ENCODE measurements at places on chromosomes 11 and 22.

GRCh38 chr22:37260901-37261336 lies 16.9 kb upstream of the RAC2 start:
- DNase-seq: peak; percentile 61

GRCh38 chr11:66136752-66137123 lies 66.7 kb downstream of the PACS1 start:
- DNase-seq: no peak

DNA sequence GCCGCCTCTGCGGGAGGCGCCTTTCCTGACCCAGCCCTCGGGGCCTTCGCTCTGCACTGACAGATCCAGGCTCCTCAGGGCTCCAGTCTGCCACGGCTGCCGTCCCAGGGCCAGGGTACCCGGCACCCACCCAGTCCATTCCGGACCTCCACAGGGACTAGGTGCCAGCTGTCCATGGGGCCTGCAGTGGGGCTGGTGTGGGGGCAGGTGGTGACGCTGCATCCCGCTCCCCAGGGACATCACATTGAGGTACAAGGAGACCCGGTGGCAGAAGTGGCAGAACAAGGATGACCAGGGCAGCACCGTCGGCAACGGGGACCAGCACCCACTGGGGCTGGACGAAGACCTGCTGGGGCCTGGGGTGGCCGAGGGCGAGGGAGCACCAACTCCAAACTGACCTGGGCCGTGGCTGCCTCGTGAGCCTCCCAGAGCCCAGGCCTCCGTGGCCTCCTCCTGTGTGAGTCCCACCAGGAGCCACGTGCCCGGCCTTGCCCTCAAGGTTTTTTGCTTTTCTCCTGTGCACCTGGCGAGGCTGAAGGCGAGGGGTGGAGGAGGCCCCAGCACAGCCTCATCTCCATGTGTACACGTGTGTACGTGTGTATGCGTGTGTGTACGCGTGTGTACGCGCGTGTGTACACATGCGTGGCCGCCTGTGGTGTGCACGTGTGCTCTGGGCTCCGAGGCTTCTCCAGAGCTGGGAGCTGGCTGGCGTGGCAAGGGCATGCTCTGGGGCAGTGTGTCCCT lies 16.7 kb downstream of the RNH1 start:
- peak; percentile 19 for DNase-seq

DNA sequence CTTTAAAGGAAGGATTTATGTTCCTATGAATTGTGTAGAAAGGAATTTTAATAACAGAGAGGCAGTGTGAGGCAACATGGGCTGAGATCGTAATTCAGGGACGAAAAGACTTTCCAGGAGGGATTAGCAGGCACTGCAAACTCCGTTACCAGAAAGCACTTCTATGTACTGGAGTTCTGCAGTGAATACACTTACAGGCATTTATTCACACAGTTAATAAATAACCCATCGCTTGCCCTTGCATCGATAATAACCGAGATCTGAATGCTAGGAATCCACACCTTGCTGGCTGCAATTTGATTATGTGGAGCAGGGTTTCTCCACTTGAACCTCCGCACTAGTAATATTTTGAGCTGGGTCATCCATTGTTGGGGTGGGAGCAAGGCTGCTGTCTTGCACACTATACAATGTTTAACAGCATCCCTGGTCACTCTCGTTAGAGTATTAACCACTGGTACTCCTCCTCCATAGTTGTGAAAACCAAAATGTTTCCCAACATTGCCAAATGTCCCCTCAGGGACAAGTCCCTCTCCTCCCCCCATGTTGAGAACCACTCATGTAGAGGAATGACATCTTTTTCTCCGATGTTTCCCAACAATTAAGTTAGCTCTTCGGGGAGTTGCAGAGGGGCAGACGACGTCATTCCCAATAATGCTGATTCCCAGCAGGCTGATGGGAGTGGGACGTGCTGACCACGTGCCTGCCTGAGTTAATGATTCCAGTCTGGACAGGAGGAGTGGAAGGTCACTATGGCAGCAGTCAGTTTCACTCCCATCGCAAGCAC lies 99.5 kb downstream of the SNX19 start:
- peak; percentile 50 for DNase-seq

- no peak for DNase-seq
Observed at GRCh38 chr11:92149996-92150395, 74.6 kb upstream of the FAT3 start.

- DNase-seq: no peak
Observed at GRCh38 chr11:74487875-74488274, 5.6 kb downstream of the LIPT2 start.

Measured in femur (tissue), 1 donor.